ENCODE measurements at places on chromosomes 5 and 9.
A peak's percentile ranks its signal among the peaks of the same experiment; 100 is the strongest.

DNA sequence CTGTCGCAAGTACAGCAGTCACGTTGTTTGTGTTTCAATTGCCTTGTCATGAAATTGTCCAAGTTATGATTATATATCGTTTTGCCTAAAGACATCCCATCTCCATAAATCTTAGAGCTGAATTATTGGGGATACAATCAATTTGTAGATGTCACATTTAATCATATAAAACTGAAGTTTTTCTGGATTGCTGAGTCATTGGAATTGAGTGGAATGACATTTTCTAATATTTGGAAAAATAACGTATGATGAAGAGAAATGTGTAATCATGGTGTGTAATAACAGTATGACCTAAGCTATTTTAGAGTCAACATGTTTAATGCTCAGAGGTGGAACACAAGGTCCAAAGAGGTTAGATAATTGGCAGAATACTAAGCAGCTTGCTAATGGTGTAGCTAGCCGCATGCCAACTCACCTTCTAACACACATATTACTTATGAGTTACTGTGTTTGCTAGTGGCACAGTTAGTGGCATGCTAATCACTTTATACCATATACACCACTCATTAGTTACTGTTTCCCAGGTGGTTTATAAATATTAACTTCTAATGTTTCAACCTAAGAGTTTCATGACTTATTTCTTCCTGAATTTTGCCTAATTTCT lies 473.1 kb upstream of the GRAMD2B start:
- DNase-seq, result no peak

- no peak for DNase-seq
Measured at GRCh38 chr5:77697692-77698091, 59.2 kb upstream of the OTP start.

DNA sequence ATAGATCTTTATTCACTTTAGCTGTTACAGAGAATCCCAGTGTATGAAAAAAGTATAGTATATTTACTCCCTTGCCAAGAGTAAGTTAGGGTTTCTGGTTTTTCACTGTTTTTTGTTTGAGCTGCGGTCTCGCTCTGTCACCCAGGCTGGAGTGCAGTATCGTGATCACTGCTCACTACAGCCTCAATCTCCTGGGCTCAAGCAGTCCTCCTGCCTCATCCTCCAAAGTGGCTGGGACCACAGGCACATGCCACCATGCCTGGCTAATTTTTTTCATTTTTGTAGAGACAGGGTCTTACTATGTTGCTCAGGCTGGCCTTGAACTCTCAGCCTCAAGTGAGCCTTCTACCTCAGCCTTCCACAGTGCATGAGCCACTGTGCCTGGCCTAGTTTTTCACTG lies 3.0 kb downstream of the RAI14 start:
- DNase-seq, result no peak

GRCh38 chr5:151555760-151556576 lies 35.2 kb downstream of the FAT2 start:
- no peak for DNase-seq

DNA sequence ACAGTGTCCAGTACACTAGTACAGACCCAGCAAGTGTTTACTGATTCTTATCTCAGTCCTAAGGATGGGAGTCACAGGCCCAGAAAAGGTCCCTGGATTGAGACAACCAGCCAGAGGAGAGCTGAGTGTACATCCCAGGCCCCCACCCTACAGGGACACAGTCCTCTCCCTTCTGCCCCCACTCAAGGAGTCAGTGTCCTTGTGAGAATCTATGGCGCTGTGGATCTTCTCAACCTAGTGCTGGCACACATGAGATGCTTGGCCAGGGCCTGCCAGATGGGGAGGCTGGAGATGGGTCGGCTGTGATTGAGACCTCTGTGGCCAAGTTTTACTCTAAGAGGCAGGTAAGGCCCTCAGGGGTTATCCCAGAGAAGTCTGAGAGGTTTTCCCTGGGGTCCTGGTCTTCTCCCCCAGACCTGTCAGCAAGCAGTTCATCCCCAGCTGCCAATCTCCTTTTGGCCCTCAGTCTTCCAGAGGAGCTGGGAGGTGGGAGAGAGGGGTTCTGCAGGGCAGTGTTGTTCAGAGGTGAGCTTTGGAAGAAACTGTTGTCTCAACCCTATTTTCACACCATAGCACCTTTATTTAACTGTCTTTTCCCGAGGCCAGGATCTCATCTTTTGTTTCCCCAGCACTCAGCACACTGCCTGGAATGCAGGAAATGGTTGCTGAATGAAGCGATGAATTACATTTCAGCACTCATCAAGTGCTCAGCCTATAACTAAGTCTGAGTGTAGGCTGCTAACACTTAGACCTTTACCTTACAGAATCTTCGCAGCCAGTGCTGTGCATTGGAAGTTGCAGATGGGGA lies 3.2 kb upstream of the NSD1 start:
- no peak for DNase-seq

DNA sequence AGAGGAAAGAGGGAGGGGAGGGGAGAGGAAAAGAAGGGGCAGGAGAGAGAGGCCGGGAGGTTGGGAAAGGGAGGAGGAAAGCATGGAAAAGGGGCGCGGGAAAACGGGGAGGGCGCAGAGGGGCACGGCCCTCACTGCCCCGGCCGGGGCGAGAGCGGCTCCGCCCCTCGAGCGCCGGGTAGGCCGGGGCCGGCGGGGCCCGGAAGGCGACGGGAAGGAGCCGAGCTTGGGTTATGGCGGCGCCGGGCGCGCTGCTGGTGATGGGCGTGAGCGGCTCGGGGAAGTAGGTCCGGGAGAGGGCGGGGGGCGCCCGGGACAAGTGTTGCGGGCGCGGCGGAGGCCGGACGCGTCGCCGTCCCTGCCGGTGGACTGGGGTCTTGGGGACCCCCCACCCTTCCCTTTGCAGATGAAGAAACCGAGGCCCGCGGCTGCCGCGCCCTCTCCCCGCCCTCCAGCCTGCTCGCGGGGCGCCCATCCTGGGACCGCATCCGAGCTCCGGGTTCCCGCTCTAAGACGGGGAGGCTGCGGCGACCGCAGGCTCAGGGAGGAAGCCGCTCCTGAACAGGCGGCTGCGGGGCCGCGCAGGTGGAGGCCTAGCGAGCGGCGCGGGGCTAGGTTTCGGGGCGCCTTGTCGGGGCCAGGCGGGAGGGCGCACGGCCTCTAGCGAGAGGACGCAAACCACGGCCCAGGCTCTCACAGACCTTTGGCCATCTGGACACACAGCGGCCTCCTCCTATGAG lies at the start of gene IDNK:
Gene IDNK, plus strand, starts transcription at position 205 of the 740 bp plus-strand sequence. Its CDS starts 29 bp downstream, at position 234.
- DNase-seq, result peak; percentile 67

DNA sequence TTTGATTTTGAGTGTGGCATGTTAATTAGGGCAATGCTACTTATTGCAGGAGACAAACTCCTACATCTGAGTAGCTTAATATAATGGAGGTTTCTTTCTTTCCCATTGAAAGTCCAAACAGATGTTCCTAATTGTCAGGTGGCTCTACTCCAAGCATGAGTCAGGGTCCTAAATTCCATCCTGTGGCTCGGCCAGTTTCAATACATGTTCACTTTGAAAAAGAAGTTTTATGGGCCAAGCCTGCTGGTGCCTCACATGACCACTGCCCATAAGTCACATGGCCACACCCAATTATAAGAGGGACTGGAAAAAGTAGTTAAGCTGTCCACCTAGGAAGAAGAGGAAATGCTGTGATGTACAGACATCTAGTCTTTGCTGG lies 170.4 kb downstream of the ARRDC3 start:
- no peak for DNase-seq

GRCh38 chr9:1117439-1117838 lies 67.3 kb downstream of the DMRT2 start:
- no peak for DNase-seq

- no peak for DNase-seq
Measured at GRCh38 chr9:106861640-106862109, 1.3 kb upstream of the ZNF462 start.

DNA sequence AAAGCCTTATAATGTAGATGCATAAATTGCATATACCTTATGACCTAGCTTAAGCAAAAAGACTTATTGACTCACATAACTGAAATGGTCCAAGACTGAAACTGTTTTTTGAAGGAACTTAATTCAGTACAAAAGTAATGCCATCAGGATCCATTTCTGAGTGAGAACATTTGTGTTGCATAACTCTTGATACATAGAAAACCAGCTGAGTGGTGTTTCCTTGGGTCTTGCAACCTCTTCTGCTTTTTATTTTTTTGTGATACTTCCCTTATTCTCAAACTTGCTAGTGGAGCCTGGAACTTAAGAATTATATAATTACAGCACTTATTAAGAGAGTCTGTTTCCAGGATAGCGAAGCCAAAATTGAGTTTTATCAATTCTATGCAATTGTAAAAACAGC lies 272.0 kb downstream of the MAN2A1 start:
- no peak for DNase-seq

DNA sequence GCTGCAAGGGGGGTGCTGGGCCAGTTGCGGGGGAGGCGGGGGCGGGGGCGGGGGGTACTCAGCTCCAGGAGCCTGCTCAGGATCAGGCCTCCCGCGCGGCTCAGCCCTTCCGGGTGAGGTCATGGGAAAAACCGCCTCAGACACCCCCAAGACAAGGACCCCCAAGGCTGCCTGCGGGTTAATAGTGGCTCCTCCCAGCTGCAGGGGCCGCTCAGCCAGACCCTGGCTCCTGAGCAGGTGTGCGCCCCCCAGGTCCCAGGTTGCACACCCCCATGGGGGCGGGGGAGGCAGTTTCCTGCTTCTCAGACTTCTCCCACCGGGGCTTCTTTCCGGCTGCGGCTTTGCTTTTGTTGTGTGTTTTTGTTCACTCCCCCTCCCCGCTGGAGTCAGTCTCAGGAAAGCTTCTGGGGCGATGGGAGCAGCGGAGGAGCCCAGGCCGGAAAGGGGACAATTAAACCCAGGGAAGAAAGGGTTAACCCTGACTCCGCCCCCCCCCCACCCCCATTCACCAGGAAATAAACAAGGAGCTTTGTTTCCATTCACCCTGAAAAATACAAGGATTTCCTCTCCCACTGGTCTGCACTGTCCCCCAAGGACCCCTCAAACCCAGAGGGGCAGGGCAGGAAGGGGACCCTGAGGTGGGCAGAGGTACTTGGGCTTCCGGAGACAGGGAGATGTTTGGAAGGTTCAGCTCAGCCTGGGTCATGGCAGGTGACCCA lies 42.3 kb upstream of the NOTCH1 start:
- DNase-seq, result no peak

All from hypothalamus (tissue), 51 donors.